ENCODE measurements at places on chromosomes 2 and 18.

DNA sequence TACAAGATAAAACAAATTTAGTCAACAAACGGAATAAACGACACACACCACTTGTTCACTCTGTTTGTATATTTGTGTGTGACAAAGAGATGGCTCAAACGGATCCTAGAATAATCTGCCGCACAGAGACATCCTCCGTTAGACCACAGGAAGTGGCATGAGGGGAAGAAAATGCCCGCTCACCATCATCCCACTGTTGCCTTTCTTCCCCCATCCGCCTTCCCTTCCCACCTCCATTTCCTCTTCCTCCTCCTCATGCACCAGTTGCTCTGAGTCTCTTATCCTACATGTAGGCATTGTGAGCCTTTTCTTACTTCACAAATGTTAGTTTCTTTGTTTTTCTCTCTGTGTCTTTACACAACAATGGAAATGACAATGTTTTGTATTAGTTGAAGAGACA is 228.5 kb upstream of the SMIM21 start:
- no peak for DNase-seq

DNA sequence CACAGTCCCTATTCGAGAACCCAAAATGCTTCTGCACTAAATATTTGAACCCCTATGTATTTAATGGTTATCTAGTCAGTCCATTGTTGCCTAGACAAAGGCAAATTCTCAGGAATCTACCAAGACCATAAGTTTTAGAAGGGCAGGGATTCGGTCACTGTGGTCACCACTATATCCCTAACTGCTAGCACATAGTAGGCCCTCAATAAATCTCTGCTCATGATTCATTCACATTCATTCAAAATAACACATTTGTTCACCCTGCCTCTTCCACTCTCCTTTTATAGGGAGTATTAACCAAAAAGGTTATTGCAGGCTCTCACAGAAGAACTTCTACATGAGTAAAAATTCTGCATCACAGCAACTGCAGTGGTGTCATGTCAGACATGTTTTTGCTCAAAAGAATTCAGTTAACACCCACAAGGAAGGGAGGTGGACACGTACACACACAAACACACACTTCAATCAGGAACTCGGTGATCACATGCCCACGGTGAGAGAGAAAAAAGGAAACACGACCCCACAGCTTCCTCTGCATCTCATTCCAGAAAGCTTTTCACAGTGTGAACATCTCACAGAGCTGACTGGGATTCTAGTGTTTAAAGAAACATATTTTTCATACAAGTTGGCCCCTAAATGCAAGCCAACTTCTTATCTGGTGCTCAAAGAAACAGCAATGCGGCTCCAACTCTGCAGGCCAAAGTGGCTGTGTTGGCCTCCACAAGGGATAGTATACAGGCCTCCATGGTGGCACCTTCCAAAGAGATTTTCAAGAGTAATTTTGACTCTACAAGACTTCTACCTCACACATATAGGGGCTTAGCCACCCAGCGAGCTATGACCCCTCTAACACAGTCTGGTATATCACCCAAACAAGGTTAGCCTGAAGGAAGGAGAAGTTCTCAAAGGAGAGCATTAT is 98.0 kb downstream of the ANKRD44 start:
- peak; percentile 48 for DNase-seq

DNA sequence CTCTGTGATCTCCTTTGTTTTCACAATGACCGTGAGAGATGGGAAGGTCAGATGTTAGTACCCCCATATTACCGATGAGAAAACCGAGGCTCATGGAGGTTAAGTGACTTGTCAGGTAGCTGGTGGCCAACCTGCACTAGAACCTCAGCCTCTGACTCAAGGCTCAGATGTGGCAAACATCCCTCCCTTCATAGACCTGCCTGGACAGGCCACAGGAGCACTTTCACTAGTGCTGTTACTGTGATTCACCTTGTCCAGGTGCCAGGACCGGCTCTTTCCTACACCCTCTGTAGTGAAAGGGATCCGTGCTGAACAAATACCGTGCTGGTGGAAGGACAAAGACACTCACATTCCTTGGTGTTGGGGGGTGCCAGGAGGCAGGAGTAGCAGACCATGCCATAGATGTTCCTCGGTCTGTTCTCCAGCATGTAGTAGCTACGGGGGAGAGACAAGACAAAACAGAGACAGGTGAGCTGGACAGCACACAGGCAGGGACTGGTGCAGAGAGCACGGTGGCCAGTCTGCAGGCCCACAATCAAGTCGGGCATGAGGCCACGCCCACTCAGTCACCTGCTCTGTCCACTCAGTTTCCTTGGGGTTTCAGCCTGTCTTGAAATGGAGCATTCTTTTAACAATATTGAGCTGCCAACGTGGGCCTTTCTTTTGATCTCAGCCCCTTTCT is 65.9 kb downstream of the EDAR start:
- no peak for DNase-seq

DNA sequence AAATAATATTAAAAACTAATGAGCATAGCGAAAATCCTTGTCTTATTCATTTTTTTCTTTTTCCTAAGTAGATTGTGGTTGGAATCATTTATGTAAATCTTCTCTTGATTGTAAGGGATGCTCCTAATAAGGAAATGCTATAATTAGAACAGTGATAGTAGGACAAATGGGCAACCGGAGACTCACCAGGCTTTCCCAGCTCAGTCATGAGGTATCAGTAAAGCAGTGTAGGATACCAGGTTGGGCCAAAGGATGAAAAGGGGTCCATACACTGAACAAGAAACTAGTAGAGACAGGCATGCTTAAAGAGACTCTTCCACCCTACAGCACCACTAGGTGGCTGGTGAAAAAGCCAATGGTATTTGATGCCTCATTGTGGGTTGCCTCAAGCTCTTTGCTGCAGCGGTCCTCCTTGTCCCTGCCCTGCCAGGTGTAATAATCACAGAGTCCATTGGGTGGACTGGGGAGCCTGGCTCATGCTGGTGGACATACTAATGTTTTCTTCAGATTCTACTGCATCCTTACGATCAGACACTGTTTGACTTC is 71.4 kb upstream of the FAM98A start:
- DNase-seq, result no peak

DNA sequence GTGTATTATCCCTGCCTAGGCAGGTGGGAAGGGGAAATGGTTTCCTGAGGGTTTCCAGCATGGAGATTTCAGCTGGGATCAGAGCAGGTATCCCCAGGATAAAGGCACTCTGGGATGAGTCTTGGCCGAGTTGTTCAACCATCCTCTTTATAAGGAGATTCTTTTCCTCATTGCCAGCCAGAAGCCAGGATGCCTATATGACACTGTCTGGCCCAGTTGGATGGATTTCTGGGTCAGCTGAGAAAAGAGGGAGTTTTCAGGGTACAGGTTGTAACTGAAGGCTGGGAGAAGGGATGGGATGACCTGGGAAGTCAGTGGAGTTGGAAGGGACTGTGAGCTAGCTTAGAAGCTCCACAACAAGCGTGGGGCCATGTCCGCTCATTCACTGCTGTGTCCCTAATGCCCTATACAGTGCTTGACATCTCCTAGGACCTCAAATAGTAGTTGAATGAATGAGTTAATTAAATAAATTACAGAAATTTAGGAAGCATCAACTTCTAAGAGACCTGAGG is 8.3 kb downstream of the RHOB start:
- no peak for DNase-seq

DNA sequence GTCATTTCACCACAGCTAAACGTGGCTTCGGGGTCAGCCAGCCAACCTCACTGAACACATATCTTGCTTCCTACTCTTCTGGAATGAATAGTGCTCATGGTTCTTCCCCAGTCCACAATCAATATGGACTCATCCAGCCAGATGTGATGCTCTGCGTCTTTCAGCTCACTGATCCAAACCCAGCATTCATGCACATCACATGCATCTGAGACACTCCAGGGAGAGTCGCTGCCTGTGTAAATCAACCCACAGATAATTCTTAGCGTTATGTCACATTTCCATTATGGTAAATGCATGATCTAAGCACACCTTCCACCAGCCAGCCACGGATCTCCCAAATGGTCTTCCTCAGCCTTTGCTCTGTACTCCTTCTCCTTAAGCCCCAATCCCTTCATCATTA is 306.7 kb upstream of the CHAC2 start:
- DNase-seq, result no peak

- DNase-seq, result no peak
Observed at GRCh38 chr2:18752667-18753422, 163.5 kb upstream of the NT5C1B start.

DNA sequence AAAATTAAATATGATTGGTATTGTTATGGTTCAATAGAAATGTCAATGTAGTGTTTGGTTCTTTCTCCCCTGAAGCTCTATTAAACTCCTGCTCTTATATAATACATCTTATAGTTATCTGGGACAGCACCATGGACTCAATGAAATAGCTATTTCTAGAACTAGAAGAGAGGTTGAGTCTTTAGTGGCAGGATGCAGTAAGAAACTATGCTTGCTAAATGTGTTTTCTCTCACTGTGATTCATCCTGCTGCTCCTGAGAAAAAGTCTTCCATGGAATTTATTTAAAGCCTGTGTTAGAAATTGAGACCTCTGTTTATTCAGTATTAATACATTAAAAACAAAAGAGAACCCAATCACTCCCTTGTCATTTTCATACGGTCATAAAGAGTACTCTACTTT is 61.5 kb downstream of the G6PC2 start:
- DNase-seq, result no peak

DNA sequence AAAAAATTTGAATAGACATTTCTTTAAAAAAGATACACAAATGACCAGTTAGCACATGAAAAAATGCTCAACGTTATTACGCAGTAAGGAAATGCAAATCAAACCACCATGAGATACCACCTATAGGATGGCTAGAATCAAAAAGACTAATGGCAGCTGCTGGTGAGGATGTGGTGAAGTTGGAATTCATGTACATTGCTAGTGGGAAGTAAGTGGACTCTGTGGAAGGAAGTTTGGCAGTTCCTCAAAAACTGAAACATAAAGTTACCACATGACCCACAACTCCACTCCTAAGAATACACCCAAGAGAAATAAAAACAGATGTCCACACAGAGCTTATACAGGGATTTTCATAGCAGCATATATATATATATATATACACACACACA is 51.2 kb downstream of the MBP start:
- DNase-seq, result no peak

- no peak for DNase-seq
Observed at GRCh38 chr18:60669938-60670337, 297.4 kb upstream of the MC4R start.

- no peak for DNase-seq
Observed at GRCh38 chr2:102520009-102520408, 47.0 kb downstream of the SLC9A4 start.

GRCh38 chr2:51825823-51826222 is 793.9 kb upstream of the NRXN1 start:
- DNase-seq, result no peak

- DNase-seq, result no peak
Observed at GRCh38 chr2:98134172-98135005, 47.4 kb downstream of the VWA3B start.

- peak; percentile 75 for DNase-seq
Observed at GRCh38 chr2:201182650-201183364, at the start of gene CASP10. Gene CASP10 (plus strand): TSS chr2:201183141. CDS start chr2:201185778, 2,637 bp downstream.

- no peak for DNase-seq
Observed at GRCh38 chr2:9741110-9741509, 102.2 kb upstream of the TAF1B start.

GRCh38 chr2:207987025-207987716 is 38.2 kb downstream of the PLEKHM3 start:
- no peak for DNase-seq

GRCh38 chr18:59148192-59148591 is 8.5 kb downstream of the SEC11C start:
- no peak for DNase-seq

GRCh38 chr2:155377266-155377680 is 678.8 kb downstream of the KCNJ3 start:
- no peak for DNase-seq

GRCh38 chr18:79507076-79507545 is 111.4 kb downstream of the NFATC1 start:
- peak; percentile 27 for DNase-seq

GRCh38 chr18:48767090-48767690 is 183.6 kb downstream of the SMAD7 start:
- peak; percentile 20 for DNase-seq

GRCh38 chr18:40608226-40608625 is 1346.8 kb upstream of the PIK3C3 start:
- DNase-seq, result no peak

GRCh38 chr2:33577668-33578067 is 21.4 kb downstream of the FAM98A start:
- no peak for DNase-seq

DNA sequence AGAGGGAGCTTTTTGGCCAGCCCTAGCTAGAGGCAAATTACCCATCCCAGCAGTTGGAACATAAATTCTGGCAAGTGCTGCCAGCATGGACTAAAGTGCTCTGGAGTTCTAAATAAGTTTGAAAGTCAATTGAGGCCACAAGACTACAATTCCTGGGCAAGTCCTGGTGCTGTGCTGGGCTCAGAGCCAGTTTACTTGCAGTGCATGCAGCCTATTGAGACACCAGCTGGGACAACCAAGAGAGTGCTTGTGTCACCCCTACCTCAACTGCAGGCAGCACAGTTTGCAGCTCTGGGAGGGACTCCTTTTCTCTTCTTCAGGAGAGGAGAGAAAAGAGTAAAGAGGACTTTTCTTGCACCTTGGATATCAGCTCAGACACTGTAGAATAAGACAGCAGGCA is 277.2 kb upstream of the TMEFF2 start:
- no peak for DNase-seq

DNA sequence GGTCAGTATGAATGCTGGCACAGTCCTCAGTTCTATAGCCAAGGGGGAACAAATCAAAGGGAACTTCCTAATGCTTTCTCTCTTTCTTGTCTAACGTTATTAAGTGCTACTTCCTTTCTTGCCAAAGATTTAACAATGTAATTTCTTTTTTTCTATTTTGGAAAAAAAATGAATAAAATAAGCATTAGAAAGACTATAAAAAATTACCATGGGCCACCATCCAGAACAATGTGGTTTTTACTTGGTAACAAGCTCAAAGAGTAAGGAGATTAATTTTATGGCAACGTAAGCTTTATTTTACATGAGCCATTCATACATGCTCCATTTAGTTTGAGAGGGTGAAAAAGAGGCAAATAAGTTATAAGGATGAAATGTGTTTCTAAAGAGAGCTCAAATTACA is 40.1 kb downstream of the SERPINE2 start:
- DNase-seq, result no peak

GRCh38 chr2:229815858-229816257 is 101.5 kb upstream of the DNER start:
- DNase-seq, result no peak

DNA sequence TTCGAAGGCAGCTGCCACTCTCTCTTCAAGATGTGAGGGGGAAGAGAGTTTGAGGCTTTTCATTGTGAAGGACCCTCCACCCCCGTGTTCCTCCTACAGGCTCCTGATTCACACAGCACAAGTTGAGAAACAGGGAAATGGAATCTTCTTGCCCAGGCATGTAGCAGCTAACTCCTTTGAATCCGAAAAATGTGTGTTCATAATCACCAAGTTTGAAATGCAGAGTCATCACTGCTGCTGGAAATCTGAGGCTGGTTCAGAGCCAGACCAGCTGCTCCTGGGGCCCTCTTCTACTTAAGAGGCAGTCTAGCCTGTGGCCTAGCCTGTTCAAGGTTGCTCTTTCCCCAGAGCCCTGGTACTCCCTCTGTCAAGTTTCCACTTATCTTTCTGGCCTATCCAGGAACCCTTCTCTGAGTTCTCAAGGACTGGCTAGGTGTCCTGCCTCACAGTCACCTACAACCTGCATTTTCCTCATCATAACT is 166.4 kb downstream of the TMEM247 start:
- DNase-seq, result no peak
